Kasumi-1 (cell line): ENCODE measurements at places on chromosomes 3 and 15.
A peak's percentile ranks its signal among the peaks of the same experiment; 100 is the strongest.

DNA sequence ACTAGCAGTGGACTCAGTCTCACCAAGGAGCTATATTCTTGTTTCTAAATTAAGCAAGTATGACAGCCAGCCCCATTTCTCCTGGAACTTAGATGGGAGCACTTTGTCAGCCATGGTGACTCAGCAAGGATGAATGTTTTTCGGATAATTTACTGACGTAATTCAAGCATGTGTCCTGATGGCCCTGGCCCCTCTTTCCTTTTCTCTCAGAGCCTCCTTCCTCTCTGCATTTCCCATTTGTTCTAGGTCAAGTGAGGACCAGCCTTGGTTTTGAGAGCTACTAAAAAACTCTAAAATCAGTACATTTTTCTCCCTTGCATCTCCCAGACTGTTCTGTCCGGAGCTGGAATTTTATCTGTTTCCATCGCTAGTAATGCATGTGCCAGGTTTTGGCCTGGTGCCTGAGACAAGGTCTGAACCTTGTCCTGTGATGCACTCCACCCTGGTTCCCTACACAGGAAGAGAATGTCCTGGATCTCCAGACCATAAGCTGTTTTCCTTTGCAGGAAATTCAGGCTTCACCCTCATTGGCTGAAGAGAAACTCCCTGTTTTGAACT lies 256.6 kb upstream of the ROPN1 start:
- no peak for DNase-seq

- DNase-seq, result no peak
Observed at GRCh38 chr15:52136442-52136980, 23.9 kb upstream of the BCL2L10 start.

GRCh38 chr3:13559764-13560525 lies 11.0 kb downstream of the FBLN2 start:
- no peak for DNase-seq

- no peak for DNase-seq
Observed at GRCh38 chr15:91098451-91098850, 1.6 kb upstream of the SV2B start.

GRCh38 chr3:124815781-124816180 lies 71.4 kb downstream of the ITGB5 start:
- no peak for DNase-seq

- no peak for DNase-seq
Observed at GRCh38 chr15:73686781-73687256, 2.6 kb downstream of the CD276 start.

- no peak for DNase-seq
Observed at GRCh38 chr15:39692356-39693327, 90.0 kb downstream of the FSIP1 start.

- DNase-seq, result no peak
Observed at GRCh38 chr15:23049984-23050628, 10.7 kb upstream of the TUBGCP5 start.

DNA sequence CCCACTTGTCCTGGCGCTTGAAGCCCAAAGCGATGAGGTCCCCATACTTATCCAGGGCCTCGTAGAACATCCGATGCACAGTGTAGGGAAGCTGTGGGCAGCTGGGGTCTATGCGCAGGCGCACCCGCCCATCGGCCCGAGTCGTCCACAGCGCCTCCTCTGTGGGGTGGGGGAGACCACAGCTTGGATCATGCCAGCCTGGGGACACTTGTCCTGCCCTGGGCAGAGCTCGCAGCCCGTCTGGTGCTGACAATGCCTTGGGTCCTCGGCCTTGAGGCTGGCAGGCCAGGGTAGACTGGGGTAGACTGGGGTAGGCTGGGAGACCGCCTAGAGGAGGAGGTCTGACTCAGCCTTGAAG lies 39.8 kb downstream of the ACSBG1 start:
- no peak for DNase-seq

DNA sequence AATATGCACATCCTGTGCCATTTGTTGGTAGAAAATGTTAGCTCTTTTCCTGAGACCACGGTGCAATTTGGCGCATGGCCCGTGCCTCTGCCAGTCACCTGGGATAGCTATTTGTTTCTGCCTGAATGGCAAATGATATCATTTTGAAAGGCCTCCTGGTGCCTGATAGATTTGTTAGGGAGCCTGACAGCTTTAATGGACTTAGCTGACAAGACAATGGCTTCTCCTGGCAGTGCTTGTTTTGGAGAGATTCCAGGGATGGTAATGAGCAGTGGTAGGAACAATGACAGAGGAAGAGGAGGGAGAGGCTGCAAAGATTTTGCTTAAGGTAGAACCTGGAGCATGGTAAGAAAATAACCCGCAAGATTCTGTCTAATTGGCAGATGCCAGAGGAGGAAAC lies 268.5 kb downstream of the CLSTN2 start:
- no peak for DNase-seq

DNA sequence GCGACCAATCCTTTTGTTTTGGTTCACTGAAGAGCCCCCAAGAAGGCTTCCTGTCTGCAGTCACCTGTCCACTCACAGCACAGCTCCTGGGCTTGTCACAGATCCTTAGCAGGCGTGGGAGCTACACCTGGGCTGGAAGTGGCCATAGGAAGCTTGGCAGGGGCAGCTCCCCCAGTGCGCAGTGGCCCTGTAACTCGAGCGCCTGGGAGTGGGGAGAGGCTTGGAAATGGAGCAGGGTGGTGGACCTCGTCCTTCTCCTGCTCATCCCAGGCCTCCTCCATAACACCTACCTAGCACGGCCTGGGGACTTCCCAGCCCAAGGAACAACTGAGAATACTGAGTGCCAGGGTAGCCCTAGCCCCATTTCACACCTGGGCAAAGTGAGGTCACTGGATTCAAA lies 19.3 kb upstream of the TGM5 start:
- DNase-seq, result no peak

- DNase-seq, result no peak
Observed at GRCh38 chr15:59662260-59662659, 4.9 kb upstream of the GTF2A2 start.

GRCh38 chr15:23497710-23498111 lies 50.7 kb upstream of the GOLGA6L2 start:
- DNase-seq, result peak; percentile 2

DNA sequence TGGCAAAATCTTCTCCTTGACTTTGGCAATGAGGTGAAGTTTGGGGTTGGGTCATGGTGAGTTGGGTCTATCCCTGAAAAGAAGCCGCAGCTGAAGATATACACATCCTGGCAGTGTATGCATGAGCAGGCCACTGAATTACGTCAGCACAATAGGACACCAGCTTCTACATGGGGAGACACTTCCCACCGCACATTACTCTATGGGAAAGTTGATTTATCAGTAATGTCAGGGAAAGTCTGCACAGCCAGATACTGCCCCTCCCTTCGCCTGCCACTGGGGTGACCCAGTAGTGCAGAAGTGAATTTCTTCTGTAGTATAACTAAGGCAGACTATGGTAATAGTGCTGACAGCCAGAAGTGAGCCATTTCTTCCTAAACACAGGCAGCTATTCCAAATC lies 245.0 kb downstream of the NTRK3 start:
- no peak for DNase-seq

- DNase-seq, result no peak
Observed at GRCh38 chr3:76432396-76432795, 607.5 kb upstream of the ROBO2 start.

GRCh38 chr3:46546896-46547440 lies 19.1 kb downstream of the LRRC2 start:
- no peak for DNase-seq

GRCh38 chr3:4587061-4587837 lies 94.1 kb downstream of the ITPR1 start:
- DNase-seq, result no peak

- no peak for DNase-seq
Observed at GRCh38 chr3:78570496-78570895, 1197.3 kb downstream of the ROBO1 start.

DNA sequence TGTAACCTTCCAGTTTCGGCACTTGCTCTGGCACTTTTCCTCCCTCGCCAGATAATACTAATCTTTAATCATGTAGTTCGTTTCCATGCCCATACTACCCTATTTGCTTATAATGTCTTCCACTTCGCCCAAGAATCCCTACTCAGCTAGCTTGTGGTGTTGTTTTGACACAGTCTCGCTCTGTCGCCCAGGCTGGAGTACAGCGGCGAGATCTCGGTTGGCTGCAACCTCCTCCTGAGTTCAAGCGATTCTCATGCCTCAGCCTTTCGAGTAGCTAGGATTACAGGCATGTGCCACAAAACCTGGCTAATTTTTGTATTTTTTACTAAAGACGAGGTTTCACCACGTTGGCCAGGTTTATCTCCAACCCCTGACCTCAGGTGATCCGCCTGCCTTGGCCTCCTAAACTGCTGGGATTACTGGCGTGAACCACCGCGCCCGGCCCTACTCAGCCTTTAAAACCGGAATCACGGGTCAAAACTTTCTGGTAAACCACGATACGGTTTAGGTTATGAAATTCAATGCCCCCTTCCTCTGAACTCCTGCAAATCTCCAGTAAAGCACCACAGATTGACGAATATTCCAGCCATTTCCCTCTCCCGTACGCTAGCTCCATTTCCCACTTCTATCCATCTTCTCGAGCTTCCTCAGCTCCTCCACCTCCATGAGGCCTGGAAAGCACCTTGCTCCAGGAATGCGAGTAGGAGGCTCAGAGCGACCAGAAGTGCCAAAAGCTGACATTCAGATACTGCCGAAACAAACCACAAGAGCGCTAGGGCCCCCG lies 878 bp upstream of the RAD51 start:
- no peak for DNase-seq

GRCh38 chr3:187046033-187046432 lies 93.3 kb downstream of the RPL39L start:
- no peak for DNase-seq
